Stimulated activated CD4-positive, alpha-beta T cell treated with anti-CD3 and anti-CD28 coated beads, Interleukin-1b, Interleukin-23, amount 100 ng/mL, for 1 hour (primary cell): ENCODE measurements at places on chromosomes 3 and 15.

GRCh38 chr3:101292027-101292426 lies 28.3 kb downstream of the IMPG2 start:
- DNase-seq, result no peak

DNA sequence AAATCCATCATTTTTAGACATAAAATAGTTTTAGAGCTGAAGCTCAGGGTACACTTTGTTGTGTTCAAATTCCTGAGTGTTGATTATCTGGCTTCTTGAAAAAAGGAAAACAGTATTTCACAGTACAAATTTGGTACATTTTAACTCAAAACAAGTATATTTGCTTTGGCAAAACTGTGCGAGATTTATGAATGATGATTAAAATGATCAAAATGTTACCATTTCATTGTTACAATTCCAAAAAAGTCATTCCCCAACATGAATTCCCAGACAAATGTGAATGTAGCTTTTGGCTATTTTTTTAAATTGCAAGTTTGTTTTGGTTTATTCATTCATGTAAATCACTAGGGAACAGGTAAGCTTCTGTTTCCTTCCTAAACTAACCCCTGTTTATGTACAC lies 347.4 kb upstream of the DCBLD2 start:
- no peak for DNase-seq

- DNase-seq, result no peak
Observed at GRCh38 chr15:82174471-82175235, 87.9 kb downstream of the EFL1 start.

DNA sequence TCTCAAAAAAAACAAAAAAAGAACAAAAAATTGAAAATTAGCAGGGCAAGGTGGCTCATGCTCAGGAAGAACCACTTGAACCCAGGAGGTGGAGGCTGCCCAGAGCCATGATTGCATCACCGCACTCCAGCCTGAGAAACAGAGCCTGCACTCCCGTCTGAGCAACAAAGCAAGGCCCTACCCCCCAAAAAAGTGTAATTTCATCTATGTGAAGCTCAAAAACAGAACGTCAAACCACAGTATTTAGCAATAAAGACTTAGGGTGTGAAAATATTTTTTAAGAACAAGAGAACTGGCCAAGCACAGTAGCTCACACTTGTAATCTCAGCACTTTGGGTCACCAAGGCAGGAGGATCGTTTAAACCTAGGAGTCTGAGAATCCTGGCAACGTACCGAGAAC lies 38.2 kb downstream of the STAG1 start:
- no peak for DNase-seq

- DNase-seq, result no peak
Observed at GRCh38 chr3:127224118-127224517, 31.2 kb downstream of the PRR23E start.
